8988T (cell line): ENCODE measurements at places on chromosomes 2 and 18.

GRCh38 chr2:171883275-171883893 is 10.7 kb downstream of the SLC25A12 start:
- DNase-seq: no peak

- no peak for DNase-seq
Measured at GRCh38 chr2:111668274-111668616, 215.7 kb downstream of the ANAPC1 start.

GRCh38 chr2:241070361-241070760 is 31.7 kb downstream of the MTERF4 start:
- no peak for DNase-seq

- DNase-seq: no peak
Measured at GRCh38 chr18:2536493-2536892, 34.8 kb downstream of the METTL4 start.

- no peak for DNase-seq
Measured at GRCh38 chr2:191942090-191942738, 95.3 kb upstream of the CAVIN2 start.

- DNase-seq: peak; percentile 24
Measured at GRCh38 chr2:240918258-240919091, 12.3 kb downstream of the CROCC2 start.

DNA sequence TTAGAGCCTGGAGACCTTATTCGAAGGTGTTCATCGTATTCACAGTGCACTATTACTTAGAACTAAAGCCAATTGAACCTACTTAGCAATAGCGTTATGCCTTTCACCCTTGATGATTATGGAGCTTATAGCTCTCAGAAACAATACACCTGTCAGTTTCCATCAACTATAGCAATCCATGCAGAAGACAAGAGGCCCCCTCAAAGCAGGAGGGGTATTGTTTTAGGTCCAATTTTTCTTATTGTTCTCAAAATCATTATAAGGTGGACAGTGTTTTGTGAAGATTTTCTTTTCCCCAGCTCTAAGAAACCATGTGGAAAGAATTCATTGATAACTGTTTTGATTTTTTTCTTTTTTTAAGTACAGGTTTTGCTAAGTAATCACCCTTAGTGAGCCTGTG is 135.5 kb downstream of the MEIS1 start:
- no peak for DNase-seq

DNA sequence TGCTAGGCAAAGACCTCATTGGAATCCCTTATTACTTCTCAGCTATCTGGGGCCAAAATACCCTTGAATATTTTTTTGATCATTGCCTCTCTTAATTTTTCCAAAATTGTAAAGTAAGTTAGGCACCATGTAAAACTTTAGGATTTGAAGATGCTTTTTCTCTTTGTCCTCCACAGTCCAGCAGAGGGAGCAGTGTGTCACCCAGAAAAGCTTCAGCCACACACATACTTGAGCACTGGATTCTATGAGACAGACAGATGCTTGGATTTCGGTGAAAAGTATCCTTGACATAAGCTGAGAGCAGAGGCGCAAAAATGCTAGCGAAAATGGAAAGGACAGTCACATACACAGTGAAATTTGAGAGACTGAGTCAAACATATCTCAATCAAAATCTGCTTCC is 74.7 kb upstream of the KCNJ3 start:
- no peak for DNase-seq

GRCh38 chr2:152037743-152038435 is 61.0 kb downstream of the CACNB4 start:
- DNase-seq: no peak
